ENCODE measurements at places on chromosomes 2 and 18.

DNA sequence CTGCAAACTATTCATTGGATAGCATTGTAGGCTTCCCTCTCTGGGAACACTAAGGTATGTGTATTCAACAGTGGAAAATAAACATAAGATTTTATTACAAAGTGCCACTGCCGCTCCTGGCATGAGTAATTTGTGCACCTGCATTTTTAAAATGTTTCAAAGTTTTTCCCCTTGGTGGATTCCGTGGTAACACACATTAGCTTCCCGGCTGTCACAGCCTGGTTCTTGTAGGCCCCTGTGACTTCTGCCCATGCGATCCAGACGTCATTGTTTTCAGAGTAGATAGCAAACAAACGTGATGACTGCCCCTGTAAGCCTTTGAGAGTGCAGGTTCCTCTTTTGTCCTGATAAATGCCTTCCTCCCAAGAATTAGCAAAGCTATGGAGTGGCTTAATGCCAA lies 421.0 kb downstream of the ZNF521 start:
- H3K36me3 ChIP-seq: no peaks in the 10 kb centered on the region
- DNase-seq: no peak
- no peak overlapping the region for H3K4me3 ChIP-seq
- no peaks in the 10 kb centered on the region for H3K4me1 ChIP-seq
- H3K27me3 ChIP-seq: no peaks in the 10 kb centered on the region

DNA sequence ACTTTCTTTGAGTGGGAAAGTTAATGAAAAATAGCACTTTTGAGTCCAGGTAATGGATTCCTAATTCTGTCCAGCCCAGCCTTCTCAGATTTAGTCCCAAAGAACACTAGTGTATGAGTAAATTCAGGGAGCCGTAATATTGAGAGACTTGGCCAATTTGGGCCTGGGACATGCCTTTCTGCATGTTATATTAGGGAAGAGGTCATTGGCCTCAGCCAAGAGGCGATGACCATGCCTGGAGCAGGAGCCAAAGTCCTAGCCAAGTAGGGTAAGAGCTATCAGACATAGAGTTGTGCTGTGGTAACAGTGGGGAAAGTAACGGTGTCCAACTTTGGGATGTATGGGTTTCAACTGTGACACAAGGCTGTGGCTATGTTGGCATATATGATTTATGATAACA lies 336.5 kb upstream of the ZNF804A start:
- H3K27ac ChIP-seq: no peak overlapping the region
- H3K4me1 ChIP-seq: no peaks in the 10 kb centered on the region
- H3K36me3 ChIP-seq: no peaks in the 10 kb centered on the region
- H3K27me3 ChIP-seq: no peaks in the 10 kb centered on the region

DNA sequence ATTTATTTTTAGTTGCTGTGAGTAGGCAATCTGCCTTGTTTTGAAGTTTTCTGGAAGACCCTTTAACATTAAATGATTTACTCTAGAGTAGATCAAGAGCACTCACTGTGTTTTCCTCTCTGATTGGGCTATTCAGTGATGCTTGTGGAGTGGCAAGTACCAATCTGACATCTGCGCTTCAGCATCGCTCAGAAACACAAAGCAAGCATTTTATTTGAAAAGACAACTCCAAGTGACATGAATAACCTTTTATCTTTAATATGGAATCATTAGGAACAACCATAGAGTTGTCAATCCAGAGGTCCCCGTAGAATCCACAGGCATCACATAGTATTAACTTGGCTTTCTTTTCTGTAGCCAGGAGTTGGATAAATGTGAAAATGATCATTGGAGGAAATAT lies 114.7 kb downstream of the CPS1 start:
- no peak overlapping the region for H3K4me3 ChIP-seq
- H3K27ac ChIP-seq: no peak overlapping the region
- no peak for DNase-seq
- no peaks in the 10 kb centered on the region for H3K4me1 ChIP-seq

DNA sequence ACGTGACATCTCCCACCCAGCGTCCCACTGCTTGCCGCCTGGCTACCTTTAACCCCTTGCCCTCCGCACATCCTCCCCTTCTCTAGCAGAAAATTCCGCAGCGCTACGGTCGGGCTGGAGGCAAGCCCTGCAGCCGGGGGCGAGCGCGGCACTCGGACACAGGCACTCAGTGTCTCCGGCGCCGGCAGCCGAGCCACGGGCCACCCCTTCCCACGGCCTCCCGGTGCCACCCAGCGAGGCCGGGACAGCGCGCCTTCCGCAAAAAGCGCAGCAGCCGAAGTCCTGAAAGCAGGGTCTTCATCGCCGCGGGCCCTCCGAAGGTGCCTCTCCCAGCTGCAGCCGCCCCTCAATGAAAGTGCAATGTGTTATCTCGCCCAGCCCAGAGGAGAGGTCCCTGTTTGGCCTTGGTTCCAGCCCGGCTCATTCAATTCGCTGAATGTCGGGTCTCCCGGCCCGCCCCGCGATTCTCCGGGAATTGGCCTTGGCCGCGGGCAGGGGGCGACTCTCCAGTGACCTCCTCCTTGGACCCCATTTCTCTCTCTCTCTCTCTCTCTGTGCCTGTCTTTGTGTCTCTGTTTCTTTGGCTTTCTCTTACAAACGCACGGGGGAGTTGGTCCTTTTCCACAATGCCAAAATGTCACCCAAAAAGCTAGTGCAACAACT lies 1.1 kb downstream of the DLGAP1 start:
- no peak overlapping the region for H3K4me3 ChIP-seq
- DNase-seq: no peak
- H3K27me3 ChIP-seq: no peaks in the 10 kb centered on the region
- H3K27ac ChIP-seq: no peak overlapping the region

Data from Peyer's patch (tissue), 4 donors.